ENCODE measurements at places on chromosomes 2 and 18.

DNA sequence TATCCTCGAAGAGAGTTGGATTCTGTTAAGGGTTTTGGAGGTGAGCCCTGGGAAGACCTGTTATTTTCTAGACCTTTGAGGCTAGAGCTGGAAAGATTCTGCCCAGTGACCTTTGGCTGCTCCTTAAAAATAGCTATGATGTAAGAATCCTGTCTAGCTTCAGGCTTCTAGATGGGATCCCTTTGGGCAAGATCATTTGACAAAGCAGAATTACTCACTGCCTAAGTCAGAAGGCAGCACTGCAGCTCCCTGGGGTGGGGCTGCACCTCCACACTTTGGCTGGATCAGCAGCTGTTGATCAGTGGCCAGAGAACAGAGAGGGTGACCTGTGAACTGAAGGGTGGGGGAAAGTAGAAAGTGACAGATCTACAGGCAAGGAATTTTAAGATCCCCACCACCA is 103.8 kb downstream of the ASAP2 start:
- no peak for DNase-seq

- DNase-seq = no peak
These were observed 14.7 kb upstream of the PUM2 start for GRCh38 chr2:20365249-20365817.

GRCh38 chr2:196530910-196531309 is 108.6 kb upstream of the CCDC150 start:
- DNase-seq = no peak

DNA sequence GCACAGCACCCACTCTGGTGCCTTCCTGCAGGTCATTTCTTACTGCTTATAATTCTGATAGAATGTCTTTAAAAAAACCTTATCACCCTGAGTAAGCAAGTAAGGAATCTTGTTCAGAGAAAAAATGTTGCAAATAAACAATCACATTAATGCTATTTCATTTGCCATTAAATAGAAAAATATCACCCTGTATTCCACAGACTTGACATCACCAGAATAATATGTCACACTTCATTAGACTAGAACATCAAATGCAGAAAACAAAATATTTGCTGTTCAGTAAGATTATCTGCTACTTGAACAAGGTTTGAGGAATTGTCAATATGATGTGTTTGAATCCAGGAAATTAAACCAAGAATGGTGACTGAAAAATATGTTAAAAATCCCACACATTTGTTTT is 236.6 kb upstream of the MMADHC start:
- DNase-seq = no peak

- no peak for DNase-seq
These were observed 41.8 kb upstream of the KLF11 start for GRCh38 chr2:10001586-10001985.

Measured in DMS79 (cell line).